ENCODE measurements at places on chromosomes 2 and 18.
A peak's percentile ranks its signal among the peaks of the same experiment; 100 is the strongest.

DNA sequence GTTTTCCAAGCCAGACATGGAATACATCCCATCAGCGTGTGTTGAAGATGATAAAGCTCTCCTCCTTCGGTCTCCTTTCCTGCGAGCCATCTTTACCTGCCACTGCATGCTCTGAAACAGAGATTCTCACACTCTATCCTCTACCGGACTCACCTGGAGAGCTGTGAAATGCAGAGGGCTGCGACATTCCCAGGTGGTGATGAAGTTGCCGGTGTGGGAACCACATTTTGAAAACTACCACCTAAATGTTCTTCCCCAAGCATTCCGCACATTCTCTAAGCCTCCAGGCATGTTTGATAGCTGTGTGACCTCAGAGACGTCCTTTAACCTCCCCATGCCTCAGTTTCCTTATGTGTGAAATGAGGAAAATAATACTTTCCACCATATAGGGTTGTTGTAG, 226.2 kb upstream of the RAB6C start:
- no peak for DNase-seq

DNA sequence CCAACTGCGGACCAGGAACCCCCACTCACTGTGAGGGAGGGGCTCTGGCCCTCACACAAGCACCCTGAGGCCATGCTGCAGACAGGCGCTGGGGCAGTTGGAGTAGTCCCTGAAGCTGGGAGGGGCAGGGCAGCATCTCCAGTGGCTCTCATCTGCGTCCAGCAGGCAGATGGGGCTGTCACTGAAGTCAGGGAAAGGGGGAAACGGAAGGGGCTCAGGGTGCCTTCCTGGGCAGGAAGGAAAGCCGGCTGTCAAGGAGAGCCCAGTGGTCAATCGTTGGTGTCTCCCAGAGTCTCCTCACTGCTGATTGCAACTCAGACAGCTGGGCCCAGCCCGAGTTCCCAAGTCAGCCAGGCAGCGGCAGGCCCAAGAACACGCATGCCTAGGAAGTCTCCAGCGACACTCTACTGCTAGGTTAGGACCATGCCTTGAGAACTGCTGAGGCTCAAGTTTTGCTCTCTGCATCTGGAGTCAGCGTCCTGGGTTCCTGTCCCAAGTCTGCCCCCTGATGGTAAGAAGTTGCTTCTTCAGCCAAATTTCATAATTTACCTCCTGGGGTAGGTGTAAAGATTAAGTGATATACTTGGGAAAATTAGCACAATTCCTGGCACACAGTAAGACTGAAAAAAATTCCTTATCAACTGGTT, 27.4 kb upstream of the NMUR1 start:
- peak; percentile 80 for DNase-seq

DNA sequence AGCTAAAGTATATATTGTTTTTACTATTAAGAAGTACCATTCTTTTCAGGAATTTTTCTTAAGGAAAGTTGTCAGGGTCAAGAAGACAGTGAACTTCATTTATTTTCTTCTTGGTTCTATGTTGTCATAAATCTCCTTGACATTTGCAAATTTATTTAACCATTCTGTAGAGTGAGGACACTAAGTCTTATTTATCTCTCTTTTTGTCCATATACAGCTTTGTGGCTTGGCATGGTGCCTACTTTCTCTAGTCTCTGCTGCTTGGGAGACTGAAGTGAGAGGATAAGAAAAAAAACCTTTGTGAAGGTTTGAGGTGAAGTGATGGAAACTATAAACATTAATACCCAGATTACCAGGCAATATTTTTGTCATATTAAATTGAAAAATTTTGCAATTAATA, 1389.4 kb downstream of the SUCLG1 start:
- DNase-seq, result no peak

GRCh38 chr2:183371545-183371944, 247.3 kb downstream of the NUP35 start:
- DNase-seq, result no peak

DNA sequence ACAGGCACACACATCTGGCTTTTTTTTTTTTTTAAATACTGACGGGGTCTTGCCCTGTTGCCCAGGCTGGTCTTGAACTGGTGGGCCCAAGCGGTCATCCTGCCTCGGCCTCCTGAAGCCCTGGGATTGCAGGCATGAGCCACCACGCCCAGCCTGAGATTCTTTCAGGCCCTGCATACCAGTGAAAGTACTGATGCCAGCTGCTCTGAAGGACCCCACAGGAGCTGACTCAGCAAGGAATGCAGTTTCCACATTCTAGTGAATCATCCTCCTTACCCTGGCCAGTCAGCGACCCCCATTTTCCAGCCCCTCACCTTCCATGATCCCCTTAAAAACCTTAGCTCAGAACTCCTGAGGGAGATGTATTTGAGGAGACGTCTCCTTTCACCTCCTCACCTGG, 5.8 kb upstream of the DTYMK start:
- no peak for DNase-seq

GRCh38 chr18:46398625-46399024, 258.4 kb downstream of the LOXHD1 start:
- no peak for DNase-seq

GRCh38 chr2:18814387-18814786, 225.0 kb upstream of the NT5C1B start:
- no peak for DNase-seq

DNA sequence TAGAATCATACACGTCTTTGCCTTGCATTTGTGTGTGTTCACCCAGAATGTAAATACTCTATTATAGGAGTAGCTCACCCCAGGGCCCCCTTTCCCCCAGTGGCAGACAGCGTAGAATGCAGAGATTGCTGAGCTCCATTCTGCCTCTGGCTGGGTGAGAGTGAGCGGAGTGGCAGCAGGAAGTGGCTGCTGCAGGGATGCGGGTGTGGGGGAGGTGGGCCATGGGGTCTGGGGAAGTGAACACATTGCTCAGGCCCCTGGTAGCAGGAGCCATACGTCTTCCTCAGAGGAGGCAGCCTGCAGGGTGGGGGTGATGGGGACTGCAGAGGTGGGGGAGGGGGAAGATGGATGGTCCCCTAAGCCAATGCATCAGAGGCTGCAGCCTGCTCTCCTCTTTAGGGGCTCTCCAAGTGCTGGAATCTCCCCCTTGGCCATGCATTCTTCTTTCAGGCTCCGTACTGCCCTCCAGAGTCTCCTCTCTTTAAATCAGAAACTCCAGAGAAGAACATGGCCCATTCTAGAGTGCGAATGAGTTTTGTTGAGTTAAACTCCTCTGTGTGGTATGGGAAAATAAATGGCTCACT, 72.2 kb downstream of the CELF4 start:
- no peak for DNase-seq

Measured in naive thymus-derived CD8-positive, alpha-beta T cell (primary cell).